Renal pelvis (tissue), 12 donors: ENCODE measurements at places on chromosomes 13 and 19. TPM values are rescaled to one million over a fixed set of nuclear protein-coding genes. Genes with fewer than 3 reads are reported as not detected.

- no peak for DNase-seq
These were observed 42.1 kb downstream of the RHPN2 start for GRCh38 chr19:33022472-33023116.

GRCh38 chr13:109146912-109147647, 517.7 kb downstream of the MYO16 start:
- no peak for DNase-seq

DNA sequence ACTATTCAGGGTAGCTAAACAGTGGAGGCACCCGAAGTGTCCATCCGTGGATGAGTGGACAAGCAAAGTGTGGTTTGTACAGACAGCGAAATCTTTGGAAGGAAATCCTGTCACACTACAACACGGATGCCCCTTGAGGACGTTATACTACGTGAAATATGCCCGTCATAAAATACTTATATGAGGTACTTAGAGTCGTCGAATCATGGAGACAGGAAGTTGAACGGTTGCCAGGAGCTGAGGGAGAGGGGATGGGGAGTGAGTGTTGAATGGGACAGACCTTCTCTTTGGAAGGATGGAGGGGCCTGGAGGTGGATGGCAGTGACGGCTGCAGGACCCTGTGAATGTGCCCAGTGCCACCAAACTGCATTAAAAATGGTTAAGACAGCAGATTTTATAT, 11.6 kb downstream of the ATP4B start:
- no peak for DNase-seq

GRCh38 chr13:39249982-39250381, 211.7 kb downstream of the NHLRC3 start:
- DNase-seq: no peak

DNA sequence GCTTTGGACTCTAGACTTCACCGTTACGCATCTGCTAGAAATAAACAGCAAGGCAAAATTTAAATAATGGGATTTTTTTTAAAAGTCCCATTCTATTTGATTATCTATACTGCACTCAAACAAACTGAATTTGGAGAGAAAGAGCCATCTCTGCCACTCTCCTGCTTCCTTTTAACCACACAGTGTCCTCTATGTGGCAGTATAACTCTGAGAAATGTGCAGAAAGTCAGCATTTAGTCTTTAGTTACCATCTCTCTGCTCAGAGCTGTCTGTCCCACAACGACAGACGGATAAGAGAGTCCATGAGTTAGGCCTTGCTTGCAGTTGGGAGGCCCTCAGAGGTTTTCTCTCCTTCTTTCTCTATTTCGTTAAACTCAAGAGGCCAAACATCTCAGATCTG, 21.2 kb downstream of the CCNA1 start:
- no peak for DNase-seq

DNA sequence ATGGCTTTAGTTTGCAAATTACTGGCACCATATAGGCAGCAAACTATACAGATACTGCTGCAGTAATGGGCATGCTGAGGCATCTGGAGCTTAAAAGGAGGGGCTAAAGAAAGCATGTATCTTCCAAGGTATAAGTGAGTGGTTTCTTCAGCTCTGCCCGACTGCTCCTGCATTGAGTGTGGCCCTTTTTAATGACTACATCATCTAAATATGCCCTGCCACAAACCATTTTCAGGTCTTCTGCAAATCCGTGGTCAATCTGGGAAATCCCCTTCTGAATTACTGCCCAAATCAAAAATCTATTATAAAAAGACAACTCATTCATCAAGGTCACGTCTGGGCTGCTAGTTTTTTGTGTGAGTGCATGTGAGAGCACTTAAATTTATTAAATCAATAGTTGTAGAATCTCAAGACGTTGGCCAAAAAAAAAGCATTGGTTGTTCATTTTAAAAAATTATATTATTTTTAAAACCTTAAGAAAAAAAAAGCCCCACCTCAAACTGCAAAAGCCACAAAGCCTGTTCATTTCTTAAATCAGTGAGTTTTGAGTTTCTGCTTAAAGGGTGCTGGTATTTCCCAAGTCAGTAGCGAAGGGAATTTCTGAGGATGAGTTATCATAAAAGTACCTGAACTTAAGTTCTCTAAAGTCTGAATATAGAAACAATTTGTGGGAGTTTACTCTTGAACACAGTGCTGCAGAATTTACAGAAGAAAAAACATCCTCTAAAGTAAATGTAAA, 16.3 kb downstream of the LCP1 start:
- no peak for DNase-seq

- DNase-seq: no peak
These were observed 11.8 kb upstream of the AKAP8L start for GRCh38 chr19:15430526-15431120.

DNA sequence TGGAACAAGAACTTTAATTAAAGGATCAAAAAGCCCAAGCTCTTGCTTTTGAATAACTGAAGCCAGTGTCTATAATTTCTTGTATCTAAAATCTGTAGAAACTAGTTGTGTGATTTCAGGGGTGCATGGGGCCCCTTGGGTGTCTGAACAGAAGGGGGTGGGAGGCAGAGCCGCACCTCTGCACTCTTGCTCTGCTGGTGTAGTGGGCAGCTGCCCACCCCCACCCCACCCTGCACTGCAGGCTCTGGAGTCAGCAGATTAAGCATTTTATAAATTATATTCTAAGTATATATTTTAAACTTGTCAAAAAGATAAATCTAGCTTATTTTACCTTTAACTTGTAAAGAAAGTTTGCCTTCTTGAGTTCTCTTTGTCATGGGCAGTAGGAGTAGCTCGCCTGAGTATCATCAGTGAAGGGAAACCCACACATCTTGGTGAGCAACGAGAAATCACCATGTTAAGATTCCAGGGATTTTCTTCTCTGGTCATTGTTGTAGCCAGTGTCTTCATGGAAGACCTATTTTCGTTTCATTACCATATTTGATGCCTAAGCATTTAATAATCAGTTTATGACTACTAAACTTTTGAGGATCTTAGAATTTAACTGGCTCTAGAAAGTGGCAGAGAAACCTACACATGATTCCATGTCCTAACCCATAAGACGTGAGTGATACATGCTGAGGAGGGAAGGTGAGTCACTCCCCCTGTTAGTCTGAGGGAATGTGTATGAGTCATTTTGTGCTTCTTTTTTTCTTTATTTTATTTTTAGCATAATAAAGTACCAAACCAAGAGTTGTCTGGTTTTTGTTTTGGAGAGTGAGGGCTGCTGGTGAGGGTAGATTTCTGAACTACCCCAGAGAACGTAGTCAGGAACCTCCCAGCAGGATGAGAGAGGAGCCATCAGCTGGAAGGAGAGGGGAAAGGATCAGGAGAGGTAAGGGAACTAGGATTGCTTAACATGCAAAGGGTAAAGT, 7.7 kb downstream of the UBE2L5 start:
- DNase-seq: no peak

DNA sequence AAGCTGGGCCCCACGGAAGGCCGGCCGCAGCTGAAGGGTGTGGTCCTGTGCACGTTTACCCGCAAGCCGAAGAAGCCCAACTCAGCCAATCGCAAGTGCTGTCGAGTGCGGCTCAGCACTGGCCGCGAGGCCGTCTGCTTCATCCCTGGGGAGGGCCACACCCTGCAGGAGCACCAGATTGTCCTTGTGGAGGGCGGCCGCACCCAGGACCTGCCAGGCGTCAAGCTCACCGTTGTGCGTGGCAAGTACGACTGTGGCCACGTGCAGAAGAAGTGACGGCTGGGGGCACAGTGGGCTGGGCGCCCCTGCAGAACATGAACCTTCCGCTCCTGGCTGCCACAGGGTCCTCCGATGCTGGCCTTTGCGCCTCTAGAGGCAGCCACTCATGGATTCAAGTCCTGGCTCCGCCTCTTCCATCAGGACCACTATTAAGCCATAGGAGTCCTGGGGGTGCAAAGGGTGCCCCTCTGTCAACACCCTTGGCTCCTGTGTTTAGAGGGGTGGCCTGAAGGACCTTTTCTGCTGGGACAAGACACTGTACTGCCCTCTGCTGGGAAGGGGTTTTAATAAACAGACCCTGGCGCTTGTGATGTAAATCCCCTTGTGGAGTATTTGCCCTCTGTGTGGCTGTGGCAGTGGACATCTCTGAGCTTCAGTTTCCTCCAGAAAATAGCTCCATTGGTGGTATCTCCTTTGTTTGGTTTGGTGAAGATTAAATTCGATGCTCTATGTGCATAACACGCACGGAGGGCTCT, 1.9 kb downstream of the MRPS12 start:
- DNase-seq: no peak

DNA sequence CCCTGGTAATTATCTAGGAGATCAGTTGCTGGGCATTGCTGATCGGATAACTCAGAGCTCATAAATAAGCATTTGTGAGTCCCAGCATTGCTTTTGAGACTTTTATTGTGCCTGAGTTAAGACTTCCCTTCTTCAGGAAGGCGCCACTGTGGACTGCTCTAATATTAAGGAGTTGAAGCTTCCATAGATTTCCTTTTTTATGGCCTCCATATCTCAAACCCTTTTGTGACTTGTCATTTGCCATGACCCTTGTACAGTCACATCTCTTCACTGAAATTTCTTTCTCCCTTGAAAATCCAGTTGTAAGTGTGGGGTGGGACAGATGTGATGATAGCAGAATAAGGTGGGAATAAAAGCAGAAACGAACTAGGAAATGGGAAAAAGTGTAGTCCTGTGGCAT, 6.3 kb downstream of the TM9SF2 start:
- DNase-seq: no peak

GRCh38 chr19:51016798-51017683, 2.5 kb downstream of the KLK10 start:
- DNase-seq: no peak

DNA sequence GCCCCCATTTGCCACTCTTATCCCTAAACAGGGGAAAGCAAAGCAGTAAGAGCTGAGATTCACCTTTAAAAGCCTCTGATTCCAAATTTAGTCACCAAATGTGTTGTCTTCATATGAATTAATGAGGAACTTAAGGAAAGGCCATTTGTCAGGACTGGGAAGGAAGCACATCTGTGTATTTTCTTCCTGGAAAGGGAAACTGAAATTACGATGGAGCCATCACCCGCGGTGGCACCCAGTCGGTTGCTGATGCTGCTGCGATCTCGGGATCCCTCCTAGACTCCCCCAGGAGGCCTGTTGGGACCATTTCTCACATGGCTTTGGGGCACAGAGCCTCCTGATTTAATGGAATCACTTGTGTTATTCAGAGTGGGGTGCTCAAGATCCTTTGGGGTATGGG, 7.4 kb upstream of the IL4I1 start:
- no peak for DNase-seq

DNA sequence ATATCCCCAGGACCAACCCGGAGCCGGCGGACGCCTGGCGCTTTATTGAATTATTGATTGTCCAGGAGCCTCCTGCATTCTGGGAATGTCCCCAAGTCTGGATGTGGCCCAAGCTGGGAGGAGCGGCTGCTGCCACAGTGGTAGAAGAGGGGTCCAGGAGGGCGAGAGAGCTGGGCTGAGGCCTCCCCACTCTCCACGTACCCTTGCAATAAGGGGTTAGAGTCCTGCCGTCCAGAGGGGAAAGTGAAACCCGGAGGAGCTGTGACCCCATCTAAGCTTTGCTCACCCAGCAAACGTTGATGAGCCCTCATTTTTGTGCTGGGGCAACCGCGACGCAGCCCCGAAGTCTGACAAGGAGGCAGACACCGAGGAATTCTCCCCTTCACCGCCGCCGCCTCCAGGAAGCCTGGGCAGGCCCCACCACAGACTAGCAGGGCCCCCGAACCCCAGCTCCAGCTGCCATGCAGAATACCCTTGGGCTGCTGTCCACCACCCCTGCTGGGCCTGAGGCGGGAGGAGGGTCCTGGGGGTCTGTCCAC, 1.4 kb upstream of the C2CD4C start:
- DNase-seq: no peak

- no peak for DNase-seq
These were observed 972.9 kb upstream of the PCDH20 start for GRCh38 chr13:62388515-62388914.

Gene PLK5
- polyA plus RNA-seq: 0.46 TPM

Gene ICAM4
- polyA plus RNA-seq: 0.62 TPM

Gene ACOD1
- not detected for polyA plus RNA-seq

Gene IFNL3
- polyA plus RNA-seq: not detected

Gene SLITRK5
- polyA plus RNA-seq: 1.8 TPM

Gene USF2
- polyA plus RNA-seq: 185 TPM

Gene ZNF829
- polyA plus RNA-seq: 6.2 TPM

Gene CEACAM5
- 0.13 TPM for polyA plus RNA-seq
